Activated CD8-positive, alpha-beta memory T cell treated with anti-CD3 and anti-CD28 coated beads, Interleukin-2, amount 10 ng/mL, durations not matched to agents 7 days and 5 days (primary cell): ENCODE measurements at places on chromosomes 2 and 18. TPM values are rescaled to one million over a fixed set of nuclear protein-coding genes. Genes with fewer than 3 reads are reported as not detected.

DNA sequence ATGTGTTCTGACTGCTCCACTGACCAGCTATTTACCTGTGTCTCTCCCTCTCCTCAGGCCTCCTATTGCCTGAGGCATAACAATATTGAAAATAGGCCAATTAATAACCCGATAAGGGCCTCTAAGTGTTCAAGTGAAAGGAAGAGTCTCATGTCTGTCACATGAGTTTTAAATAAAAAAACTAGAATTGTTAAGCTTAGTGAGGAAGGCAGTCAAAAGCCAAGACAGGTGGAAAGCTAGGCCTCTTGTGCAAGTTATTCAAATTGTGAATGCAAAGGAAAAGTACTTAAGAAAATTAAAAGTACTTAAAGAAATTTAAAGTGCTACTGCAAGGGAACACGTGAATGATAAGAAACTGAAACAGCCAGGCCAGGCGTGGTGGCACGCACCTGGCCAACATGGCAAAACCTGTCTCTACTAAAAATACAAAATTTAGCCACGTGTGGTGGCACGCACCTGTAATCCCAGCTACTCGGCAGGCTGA lies 44.9 kb upstream of the TAF4B start:
- no peak for DNase-seq

Gene SOCS6
- total RNA-seq: 2.4 TPM

Gene TEKT4
- total RNA-seq: not detected

Gene MEIS1
- not detected for total RNA-seq

Gene AMER3
- total RNA-seq: not detected
